ENCODE measurements at places on chromosomes 5 and 9.

- no peak for DNase-seq
Measured at GRCh38 chr9:91995000-91995655, 45.1 kb upstream of the ROR2 start.

DNA sequence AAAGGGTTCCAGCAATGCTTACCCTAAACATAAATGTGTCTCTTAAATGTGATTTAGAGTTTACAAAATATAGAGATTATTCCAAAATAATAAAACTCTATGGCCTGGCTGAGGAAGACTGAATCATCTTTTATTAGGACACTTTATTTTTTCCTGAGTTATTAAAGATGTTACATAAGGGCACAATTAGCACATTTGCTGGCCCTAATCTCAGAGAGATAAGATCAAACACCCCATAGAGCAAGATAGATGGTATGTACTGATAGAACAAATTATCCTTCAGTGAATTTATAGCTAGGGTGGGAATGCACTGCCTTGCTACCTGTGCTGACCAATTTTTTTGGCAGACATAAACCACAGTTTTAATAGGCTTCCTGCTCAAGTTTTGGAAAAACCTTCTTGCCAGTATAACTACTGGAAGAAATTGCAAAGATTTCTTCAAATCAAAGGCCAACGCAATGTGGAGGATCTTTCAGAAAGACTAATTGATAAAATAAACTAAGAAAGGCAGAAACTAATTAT is 367.1 kb upstream of the MPDZ start:
- no peak for DNase-seq

DNA sequence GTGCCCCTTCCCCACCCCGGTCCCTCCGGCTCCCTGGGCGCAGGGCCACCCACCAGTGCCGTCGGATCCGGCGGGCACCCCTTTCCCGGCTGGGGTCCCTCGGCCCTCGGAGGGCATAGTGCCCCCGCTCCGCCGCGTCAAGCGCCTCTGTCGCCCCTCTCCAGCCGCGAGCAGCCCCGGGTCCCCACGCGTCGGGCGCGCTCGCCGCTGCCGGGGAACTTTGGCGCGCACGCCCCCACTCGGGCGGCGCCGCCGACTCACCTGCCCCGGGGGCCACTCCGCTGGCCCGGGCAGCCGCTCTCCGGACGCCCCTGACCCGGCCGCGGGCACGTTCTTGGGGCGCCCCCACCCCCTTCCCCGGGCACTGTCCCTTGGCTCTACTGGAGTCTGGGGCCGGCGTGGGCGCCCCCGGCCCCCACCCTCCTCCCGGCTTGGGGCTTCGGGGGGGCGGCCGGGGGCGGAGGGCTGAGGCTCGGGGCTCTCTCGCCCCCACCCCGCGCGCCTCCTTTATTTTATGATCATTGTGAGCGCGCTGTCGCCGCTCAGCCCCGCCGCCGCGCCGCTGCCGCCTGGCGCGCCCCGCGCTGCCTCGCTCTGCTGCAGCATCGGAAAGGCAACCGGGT is 1.1 kb upstream of the FAM78A start:
- DNase-seq, result no peak

DNA sequence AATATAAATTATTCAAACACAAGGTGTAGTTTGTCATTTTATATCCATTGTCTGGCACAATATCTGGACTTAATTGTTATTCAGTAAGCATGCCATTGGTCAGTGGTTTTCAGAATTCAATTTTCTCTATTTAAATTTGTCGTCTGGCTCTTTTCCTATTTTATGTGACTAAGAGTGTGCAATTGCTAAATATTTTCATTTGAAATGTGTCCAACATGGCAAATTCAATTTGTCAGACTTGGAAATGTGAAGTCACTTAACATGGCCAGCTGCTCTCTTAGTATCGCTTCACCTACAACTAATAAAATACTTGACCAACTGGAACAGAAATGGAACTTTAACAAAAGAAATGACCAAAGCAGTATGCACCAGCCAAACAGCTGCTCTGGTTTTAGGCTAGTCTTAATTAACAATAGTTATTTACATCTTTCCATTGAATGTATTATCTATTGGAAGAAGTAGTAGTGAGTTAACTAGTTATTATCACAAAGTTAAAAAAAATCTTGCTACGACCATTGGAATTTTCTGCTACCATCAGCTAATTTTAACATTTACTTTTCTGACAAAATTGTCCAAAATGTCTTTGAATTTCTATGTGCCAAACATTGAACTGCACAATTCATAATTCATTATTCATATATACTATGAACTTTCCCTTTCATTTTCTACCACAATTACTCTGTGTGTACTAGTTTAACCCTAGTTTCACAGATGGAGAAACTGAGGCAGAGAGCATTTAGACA is 720.7 kb upstream of the FAM174A start:
- DNase-seq, result no peak

DNA sequence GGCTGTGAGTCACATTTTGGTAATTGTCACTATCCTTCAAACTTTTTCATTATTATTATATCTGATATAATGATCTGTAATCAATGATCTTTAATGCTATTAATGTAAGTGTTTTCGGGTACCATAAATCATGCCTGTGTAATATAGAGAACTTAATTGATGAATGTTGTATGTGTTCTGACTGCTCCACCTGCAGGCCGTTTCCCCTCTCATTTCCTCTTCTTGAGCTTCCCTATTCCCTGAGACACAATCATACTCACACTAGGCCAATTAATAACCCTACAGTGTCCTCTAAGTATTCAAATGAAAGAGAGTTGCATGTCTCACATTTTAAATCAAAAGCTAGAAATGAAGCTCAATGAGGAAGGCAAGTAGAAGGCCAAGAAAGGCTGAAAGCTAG is 420.9 kb upstream of the SGCD start:
- DNase-seq, result no peak

- no peak for DNase-seq
Measured at GRCh38 chr5:83817591-83817990, 96.9 kb upstream of the HAPLN1 start.

DNA sequence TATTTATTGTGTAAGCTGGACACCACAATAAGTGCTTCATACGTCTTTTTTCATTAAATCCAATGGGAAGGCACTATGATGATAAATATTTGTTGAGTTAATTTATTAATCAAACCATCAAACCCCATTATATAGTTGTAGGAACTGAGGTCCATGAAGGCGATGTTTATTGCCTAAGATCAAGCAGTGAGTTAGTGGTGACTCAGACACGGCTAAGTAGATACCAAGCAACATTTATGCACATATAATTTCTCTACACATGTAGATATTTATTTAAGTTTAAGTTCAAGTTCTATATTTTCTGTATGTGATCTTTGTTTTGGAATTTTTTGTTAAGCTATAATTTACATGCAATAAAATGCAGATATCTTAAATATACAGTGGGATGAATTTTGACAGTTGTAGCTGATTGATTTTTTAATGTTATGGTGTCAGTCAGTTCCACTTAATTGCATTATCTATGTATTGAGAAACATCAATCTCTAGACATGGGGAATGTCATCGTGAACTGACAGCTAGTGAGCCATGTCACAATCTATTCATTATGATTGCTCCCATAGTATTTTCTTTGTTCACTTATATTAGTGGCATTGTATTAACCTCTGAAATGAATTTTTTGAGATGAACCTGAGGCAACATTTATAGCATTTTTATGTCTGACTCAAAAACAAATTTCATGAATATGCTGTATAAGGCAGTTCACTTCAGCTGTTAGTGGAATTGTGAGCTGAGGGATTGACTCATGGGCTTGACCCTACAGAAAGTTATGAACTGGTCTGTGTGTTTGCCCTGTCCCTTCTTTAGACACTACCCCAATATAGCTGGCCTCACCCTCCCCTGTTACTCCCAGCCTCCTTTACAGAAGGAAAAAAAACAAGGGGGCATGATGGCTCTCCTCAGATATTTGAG is 11.9 kb upstream of the GARNL3 start:
- no peak for DNase-seq

DNA sequence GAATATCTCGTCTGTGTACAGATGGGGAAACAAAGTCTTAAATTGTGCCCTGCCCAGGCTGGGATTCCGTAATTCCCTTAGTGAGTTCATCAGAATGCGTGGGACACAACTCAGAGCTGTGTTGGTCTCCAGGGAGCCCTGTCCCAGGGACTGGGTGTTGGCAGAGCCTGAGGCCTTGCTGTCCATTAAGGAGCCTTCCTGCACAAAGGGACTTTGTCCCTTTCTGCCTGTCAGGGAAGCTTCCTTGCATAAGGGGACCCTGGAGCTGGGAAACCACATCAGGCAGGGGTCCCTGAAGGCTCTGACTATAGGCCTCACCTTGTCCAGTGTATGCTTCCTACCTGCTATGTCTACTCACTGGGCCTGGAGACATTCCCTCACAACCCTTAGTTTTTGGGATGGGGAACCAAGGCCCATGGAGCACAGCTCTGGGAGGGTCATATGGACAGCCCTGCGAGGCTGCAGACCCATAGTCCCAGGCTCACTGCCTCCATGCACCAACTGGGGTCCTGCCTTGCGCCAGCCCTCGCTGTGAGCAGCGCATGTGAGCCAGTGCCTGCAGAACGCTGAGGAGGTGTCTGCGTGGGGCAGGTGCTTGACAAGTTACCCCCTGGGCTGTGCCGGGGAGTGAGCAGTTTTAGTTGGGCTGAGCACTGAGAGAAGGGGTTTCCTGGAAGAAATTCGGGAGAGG is 1.6 kb downstream of the CARD19 start:
- DNase-seq, result no peak

DNA sequence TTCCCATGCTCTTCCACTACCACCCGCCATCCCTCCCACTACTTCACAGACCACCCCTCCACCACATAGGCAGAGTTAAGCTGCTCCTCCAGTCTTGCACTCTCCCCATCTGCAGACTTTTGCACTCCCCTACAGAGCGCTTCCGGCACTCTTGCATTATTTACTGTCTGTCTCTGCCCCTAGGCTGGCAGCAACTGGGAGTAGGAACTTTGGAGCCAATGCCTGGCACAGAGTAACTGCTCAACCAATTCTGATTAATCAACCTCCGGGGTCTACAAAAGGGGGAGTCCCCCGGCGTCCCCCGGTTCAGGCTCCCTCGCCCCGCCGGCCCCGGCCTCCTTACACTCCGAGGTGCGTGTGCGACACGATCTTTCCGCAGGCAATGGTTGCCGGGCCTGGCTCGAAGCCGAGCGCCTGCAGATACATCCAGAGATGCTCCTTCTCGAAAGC is 498 bp downstream of the HAUS6 start:
- DNase-seq, result no peak

- DNase-seq, result no peak
Measured at GRCh38 chr9:118091226-118091625, 387.0 kb downstream of the TLR4 start.

GRCh38 chr9:118038713-118039112 is 334.5 kb downstream of the TLR4 start:
- no peak for DNase-seq

- no peak for DNase-seq
Measured at GRCh38 chr5:165573445-165573844, 2068.0 kb downstream of the MAT2B start.

GRCh38 chr5:177295924-177296323 is 7.6 kb downstream of the RAB24 start:
- no peak for DNase-seq
